CD4-positive, alpha-beta T cell treated with Interleukin-17A for 1 hour (primary cell): ENCODE measurements at places on chromosomes 5 and 9.
A peak's percentile ranks its signal among the peaks of the same experiment; 100 is the strongest.

DNA sequence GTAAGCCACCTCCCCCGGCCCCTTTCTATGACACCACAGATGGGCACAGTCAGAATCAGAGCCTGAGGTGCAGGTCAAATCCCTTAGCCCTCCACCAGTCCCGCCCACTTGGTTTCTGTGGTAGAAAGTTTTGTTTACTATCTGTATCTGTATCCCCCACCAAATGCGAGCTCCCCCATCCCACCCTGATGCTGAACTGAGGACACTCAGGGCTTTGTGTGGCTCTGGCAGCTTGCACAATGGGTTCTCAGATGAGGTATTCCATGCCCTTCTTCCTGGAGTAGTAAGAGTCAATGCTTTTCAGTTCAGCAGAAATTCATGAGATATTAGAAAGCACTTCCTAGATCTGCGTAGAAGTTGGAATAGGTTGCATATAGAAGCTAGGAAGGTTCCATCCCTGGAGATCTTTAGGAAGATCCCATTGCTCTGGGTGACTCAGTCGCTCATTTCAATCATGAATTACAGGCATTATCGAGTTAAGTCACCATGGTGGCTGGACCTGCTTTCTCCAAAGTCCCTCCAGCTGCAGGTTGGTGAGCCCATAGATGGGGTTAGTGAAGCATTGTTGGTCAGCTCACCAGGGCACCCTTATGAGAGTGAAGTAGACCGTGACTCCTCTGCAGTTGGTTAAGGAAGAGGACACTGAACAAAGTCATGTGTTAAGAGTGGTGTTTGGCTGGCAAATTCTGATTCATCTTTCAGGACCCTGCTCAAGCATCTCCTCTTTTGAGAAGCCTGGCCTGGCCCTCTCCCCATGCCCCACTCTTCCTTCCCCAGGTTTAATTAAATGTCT, 10.6 kb upstream of the KCNIP1 start:
- DNase-seq, result no peak

- DNase-seq, result no peak
Observed at GRCh38 chr9:124721109-124721906, 49.8 kb downstream of the NR6A1 start.

- DNase-seq, result no peak
Observed at GRCh38 chr5:96884995-96885394, 8.7 kb downstream of the ERAP2 start.

GRCh38 chr5:169656125-169656901, 19.2 kb downstream of the DOCK2 start:
- peak; percentile 18 for DNase-seq

GRCh38 chr5:157596487-157596886, 20.9 kb upstream of the ADAM19 start:
- peak; percentile 49 for DNase-seq

DNA sequence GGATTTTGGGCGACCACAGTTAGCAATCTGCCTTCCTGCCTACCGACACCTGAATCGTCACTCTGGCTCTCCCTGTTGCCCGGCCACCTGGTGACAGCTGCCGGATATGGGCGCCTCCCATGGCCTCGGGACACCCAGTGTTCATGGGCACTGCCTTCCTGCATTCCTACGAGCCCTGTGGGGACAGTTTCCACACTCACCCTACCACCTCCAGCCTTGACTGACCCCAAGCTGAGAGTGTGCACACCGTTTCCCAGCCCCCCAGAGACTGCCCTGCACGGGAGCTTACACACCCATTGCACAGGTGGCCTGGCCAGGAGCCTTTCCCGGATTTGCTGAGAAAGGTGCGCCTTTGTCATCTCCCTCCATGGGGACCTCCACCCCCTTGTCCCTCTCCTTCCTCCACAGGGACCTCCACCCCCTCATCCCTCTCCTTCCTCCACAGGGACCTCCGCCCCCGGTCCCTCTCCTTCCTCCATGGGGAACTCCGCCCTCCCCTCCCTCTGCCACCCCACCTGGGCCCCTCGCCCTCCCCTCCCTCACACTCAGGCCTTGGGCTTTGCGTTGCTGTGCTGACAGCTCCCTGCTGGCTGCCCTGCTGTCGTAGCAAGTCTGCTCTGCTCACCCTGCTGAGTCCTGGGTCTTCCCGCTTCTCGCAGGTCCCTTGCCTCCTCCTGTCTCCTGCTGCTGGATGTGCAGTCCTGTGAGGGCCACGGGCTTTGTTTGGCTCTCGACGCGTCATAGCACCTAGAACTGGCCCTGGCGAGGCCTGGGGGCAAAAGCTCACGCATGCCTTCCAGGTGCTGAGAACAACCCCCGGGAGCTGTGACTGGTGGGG, 48.4 kb downstream of the MRPL36 start:
- DNase-seq, result no peak

GRCh38 chr9:135787776-135788575, 86.0 kb downstream of the KCNT1 start:
- no peak for DNase-seq

DNA sequence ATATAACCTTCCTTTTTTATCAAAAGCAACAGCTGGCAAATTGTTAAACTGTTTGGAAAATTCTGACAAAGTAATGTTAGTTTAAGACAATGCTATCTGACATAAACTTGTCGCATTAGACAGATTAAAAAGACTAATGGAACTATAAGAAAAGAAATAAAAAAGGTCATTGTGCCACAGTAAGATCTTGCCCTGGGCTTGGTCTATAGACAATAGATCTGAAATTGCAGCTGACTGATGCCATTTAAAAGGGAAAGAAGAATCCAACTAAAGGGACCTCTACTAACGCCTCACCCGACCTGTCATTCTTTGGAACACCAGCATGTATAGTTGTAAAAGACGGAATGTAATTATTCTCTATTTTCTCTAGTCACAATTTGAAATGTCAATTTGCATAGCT, 644.4 kb upstream of the GRAMD2B start:
- DNase-seq, result no peak

DNA sequence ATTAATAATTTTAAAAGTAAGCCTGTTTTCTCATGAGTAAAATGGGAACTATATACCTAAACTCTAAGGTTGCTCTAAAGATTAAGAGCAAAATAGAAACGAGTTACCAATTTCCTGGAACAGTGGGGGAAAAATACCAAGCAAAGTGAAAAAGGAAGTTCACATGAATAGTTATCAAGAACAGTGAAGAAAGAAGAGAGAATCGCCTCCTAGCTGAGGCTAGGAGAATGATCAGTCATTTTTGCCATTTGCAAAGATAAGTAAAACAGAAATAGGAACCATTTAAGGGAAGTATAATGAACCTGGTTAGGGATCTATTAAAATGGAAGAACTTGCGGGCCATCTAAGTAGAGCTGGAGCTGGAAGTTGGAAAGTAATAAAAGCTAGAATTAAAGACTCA, 50.7 kb downstream of the P4HA2 start:
- peak; percentile 22 for DNase-seq
